ENCODE measurements at places on chromosomes 2 and 18. TPM values are rescaled to one million over a fixed set of nuclear protein-coding genes. Genes with fewer than 3 reads are reported as not detected.

DNA sequence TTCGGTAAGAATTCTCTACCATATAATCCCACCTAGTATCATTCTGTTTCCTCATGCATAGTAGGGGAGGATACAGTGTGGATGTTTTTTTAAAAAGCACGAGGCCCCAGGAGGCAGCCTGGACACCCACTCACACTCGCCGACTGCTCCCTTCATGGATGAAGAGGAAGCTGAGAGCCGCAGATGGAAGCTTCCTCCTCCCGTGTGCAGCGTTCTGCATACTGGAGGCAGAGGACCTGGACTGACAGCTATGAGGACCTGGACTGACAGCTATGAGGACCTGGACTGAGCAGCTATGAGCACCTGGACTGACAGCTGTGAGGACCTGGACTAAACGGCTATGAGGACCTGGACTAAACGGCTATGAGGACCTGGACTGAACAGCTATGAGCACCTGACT lies 234.4 kb downstream of the NDUFA10 start:
- H3K27me3 ChIP-seq = 0 out of 2 replicates have a peak, but pooled peaks cover 1% of the 10 kb centered on the region
- no peaks in the 10 kb centered on the region for H3K36me3 ChIP-seq
- H3K27ac ChIP-seq = no peak overlapping the region
- no peak for DNase-seq
- no peak overlapping the region for H3K4me3 ChIP-seq
- H3K4me1 ChIP-seq = no peaks in the 10 kb centered on the region

The FAM161A gene
- total RNA-seq = 7.0 TPM

The CETN1 gene
- total RNA-seq = not detected

- H3K27me3 ChIP-seq = no peaks in the 10 kb centered on the region
- no peak overlapping the region for H3K27ac ChIP-seq
- peaks cover 18% of the 10 kb centered on the region for H3K36me3 ChIP-seq
- H3K4me1 ChIP-seq = no peaks in the 10 kb centered on the region
Observed at GRCh38 chr18:23468753-23469459, 15.8 kb downstream of the RIOK3 start.

DNA sequence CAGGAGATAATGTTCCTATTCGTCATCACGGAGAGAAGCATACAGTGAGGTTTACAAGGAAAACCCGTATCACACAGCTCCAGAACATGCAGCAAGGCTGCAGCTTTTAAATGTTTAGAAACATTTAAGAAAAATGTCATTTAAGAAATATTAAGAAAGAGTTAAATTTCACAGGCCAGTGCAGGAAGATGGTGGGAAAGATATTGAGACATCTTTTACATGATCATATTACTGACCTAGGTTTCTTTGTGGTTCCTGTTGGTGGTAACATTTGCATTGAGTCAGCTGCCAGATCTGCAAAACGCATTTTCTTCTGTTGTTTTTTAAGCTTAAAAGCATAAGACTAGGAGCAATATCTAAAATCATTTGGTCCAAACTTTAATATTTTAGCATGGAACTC lies 44.9 kb downstream of the CPO start:
- H3K27ac ChIP-seq = no peak overlapping the region
- DNase-seq = no peak
- H3K4me3 ChIP-seq = no peak overlapping the region
- no peaks in the 10 kb centered on the region for H3K36me3 ChIP-seq
